Body of pancreas (tissue), 4 donors: ENCODE measurements at places on chromosomes 2 and 18.

DNA sequence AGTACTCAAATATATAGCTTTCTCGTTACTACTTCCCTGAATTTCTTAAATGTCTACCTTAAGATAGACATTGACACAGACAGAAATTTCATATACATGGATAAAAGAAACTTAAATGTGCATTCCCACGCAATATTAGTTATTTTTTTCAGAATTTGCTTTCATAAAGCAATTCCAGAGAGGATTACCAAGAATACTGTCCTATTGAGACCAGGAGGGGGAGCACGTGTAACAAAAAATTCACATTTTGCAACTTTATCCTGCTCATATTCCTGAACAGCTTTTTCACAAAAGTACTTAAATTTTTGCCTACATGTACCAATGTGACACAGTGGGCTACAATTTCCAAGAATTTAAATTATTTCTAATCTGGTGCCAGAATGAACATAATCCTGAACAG is 30.7 kb upstream of the ERCC3 start:
- DNase-seq = peak; percentile 21

- DNase-seq = no peak
Observed at GRCh38 chr2:128644718-128645256, 326.1 kb upstream of the HS6ST1 start.

GRCh38 chr2:127048969-127049897 is 57.7 kb downstream of the BIN1 start:
- no peak for DNase-seq

DNA sequence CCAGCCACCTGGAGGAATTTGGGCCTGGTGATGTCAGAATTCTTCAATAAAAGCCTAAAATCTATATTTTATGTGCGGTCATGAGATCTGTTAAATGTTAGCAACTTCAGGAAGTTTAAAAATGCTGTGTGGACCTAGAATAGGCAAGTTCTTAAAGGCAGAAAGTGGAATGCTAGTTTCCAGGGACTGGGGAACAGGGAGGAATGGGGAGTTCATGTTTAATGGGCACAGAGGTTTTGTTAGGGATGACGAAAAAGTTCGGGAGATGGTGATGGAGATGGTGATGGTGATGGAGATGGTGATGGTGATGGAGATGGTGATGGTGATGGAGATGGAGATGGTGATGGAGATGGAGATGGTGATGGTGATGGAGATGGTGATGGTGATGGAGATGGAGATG is 9.2 kb downstream of the TYMS start:
- no peak for DNase-seq

DNA sequence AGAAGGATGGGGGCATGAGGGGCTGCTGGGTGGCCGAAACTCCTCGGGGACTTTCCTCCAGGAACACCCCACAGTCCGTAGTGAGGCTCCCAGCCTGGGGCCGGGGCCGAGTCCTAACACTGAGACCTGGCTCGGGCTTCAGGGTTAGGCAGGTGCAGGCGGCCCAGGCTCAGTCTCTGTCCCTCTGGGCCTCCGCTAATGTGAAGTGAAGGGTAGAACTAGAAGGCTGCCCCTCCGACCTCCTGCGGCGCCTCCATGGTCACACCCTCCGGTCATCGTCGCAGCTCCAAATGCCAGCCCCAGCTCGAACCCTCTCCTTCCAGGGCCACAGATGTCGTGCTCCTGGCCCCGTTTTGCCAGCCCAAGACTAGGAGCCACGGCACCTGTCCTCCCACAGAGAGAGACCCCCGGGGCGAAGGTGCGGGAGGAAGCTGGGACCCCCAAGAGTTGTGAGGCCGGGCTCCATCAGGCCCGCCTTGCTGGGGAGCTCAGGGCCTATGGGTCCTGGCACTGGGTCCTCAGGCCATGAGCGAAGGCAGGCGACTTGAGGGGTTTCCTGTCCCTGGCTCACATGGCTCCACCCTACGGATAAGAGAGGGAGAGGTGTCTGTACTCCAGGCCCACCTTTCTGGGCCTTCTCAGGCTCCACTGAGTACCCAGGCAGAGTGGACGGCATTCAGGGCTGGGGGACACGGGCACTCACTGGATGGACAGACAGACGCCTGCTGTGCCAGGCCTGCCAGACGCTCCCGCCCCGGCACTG is 797 bp downstream of the ANO7 start:
- DNase-seq = no peak

DNA sequence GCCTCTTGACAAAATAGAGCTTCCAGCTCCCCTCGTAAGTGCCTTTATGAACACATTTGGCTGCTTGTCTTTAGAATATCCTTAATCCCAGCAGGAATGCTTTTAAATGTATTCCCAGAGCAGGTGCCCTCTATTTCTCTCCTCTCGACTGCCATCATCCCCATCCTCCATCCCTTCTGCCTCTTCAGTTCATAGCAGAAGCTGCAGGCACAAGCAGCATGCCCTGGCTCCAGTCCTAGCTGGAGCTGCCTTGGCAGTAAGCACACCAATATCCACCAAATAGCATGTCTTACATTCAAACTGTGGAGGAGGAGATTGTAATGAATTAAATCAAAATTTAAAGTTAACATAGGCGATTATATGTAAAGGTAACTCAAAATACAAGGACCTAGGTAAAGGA is 891.3 kb upstream of the SLC39A10 start:
- DNase-seq = no peak

DNA sequence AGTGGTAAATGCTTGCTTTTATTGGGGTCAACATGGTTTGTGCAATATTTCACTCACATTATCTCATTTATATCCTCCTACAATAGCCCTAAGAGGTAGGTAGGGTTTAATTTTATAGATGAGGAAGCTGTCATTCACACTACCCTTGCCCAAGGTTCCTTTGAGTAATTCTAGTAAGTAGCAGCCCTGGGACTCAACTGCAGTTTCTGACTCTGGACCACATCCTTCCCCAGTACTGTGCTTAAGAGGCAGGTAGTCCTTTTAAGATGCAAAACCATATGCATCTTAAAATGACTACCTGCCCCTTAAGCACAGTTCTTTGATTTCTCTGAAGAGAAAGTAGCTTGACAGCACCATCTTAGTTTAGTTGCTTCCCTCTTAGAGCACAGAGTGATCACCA is 15.7 kb upstream of the NT5C1B start:
- no peak for DNase-seq

DNA sequence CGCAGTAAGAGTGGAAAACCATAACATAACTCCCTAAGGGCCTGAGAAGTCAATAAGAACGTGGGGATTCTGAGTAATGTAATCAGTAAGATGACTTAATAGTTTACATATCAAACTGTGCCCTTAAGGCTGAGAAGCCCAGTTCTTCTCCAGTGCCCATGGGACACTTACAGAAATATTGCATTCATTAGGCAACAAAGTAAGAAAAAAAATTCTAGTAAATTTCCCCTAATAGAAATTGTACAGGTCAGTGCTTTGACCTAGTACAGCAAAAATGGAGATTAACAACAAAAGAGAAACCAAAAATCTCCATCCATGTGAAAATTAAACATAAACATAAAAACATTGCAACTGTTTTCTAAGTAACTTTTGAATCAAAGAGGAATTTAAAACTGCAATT is 139.8 kb upstream of the HS6ST1 start:
- no peak for DNase-seq

- no peak for DNase-seq
Observed at GRCh38 chr2:41928526-41928925, 119.3 kb upstream of the PKDCC start.

DNA sequence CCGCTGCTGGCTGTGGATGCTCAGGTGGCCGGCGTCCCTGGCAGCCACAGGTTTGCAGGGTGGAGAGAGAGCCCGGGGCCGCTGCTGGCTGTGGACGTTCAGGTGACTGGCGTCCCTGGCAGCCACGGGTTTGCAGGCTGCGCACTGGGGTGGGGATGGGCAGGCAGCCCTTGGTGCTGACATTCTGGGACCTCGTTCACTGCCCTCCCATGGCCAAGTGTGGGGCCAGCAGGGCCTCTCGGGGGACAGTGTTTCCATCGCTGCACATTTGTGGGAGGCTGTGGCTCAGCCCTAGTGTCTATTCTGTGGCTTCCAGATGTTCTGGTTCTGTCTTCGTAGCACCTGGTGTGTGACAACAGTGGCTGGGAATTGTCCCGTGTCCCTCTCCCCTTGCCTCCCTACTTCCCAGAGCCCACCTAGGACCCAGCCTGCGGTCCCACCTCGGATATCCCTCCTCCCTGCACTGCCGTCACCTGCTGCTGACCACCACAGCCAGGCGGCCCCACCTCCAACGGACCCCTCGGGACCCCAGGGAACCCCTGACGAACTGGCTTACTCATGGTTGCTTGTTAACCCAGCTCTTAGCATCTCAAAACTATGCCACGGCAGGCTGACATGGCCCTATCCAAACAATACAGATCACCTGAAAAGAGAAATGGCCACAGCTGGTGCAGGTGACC is 915 bp downstream of the CROCC2 start:
- DNase-seq = no peak

DNA sequence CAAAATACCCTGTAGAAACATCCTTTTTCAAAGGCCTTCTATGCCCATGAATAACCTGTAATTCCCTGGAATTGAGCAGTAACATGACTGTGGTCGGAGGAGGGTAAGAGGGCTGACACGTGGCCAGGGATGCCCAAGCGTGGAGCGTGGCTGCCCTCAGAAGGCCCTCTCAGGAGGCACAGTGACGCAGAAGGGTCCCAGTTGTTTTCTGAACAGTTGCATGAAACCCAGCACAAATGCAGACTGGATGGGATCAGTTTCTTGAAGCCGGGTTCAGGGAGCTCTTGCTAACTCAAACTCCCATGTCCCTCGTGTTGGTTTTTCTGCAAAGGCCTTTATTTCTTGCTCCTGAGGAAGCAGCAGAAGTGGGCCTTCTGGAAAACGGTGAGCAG is 237.0 kb downstream of the ALPK2 start:
- no peak for DNase-seq

DNA sequence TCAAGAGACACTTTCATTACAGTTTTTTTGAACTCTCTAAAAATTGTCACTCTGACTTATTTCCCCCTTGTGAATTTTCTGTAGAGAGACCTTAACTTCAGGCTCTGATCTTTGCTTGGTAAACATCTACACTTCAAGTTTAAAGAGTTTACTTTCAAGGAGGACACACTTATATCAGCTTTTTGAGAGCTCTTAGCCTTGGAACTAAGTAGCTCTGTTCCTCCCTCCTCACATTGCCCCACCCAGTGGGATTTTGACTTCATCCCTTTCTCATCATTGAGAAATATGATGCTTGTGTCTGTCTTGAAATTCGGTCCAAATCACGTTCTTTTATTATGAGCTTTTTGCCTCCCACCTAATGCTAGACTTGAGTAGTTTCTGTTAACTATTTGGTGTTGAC is 433.4 kb upstream of the MEIS1 start:
- no peak for DNase-seq

DNA sequence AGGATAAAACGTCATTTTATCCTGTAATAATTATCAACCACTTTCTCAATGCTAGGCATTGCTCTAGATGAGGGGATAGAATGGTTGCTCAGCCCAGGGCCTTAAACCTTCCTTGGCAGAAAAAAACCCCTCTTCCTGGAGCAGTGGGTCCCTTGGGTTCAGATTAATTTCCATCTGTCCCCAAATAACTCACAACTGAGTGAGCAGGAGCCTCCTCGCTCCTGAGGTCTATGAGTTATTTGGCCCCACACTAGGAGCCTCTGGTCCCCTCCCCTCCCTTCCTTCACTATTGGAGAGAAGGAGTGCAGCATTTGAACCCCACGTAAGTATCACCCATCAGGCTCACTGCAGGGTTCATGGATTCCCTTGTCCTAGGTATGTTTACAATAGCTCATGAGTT is 157.5 kb upstream of the FHL2 start:
- DNase-seq = no peak

GRCh38 chr2:96505231-96505889 is at the start of gene NEURL3:
TSS of gene NEURL3 (minus strand) at chr2:96505357. CDS start at chr2:96505286, 71 bp downstream.
- peak; percentile 70 for DNase-seq

- peak; percentile 13 for DNase-seq
Observed at GRCh38 chr2:62801814-62802523, 96.5 kb downstream of the EHBP1 start.

GRCh38 chr2:127771756-127772155 is 39.2 kb downstream of the WDR33 start:
- DNase-seq = no peak

DNA sequence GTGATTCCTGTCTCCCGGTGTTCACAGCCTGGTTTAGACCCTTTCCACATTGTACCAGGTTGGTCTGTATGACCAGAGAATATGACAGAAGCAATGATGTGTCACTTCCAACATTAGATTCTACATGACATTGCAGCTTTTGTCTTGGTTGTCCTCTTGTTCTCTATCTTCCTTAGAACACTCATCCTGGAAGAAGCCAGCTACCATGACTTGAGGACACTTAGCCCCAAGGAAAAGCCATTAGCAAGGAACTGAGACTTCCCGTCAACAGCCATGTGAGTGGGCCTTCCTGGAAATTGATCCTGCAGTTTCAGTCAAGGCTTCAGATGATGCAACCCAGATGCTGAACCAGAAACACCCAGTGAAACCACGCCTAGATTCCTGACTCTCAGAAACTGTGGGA is 143.3 kb downstream of the MREG start:
- DNase-seq = peak; percentile 11

DNA sequence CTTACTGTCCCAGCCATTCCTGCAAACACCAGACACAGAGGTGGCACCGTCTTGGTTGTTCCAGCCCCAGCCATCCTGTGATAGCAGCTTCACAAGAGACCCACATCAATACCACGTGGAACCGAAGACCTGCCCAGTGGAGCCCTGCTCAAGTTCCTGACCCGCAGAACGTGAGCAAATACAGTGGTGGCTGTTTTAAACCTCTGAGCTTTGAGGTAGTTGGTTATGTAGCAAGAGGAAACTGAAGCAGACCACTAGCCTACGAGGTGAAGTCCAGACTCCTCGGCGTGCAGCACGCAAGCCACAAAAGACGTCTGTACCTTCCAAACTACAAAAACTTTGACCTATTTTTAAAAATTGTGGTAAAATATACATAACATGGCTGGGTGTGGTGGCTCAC is 96.1 kb upstream of the ODC1 start:
- no peak for DNase-seq

DNA sequence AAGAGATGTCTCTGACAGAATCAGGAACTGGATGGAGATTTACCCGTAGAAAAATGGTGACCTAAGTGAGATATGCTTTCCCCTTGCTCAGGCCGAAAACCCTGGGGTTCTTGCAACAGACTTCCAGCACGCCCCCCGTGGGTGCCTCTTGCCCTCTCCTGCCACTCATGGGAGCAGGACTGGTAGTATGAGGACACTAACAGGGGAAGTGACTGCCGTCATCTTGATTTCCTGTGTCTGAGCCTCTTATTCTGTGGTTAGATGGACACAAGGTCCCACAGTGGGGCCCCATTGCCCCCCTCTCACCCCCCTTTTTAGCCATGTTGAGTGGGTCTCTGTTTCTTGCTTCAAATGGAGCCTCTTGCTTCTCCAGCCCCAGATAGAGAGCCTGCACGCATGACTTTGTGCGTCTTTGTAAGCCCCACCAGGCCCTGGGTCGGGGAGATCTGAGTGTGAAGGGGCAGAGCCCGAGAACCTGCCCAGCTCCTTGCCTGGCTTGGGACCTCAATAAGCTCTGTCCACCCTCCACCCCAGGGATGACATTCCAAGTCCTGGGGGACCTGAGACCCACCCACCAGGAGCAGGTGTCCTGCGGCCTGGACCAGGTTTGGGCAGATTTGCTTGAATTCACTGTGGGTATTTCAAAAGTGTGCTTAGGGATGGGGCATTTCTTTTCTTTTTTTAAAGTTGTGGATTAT is 12.6 kb downstream of the GNLY start:
- DNase-seq = no peak
